ENCODE measurements at places on chromosomes 11 and 22. TPM values are rescaled to one million over a fixed set of nuclear protein-coding genes. Genes with fewer than 3 reads are reported as not detected.

GRCh38 chr22:35930933-35931332 is 97.7 kb downstream of the RBFOX2 start:
- DNase-seq = no peak
- no peak overlapping the region for H3K4me3 ChIP-seq
- no peaks in the 10 kb centered on the region for H3K4me1 ChIP-seq
- peaks cover 10% of the 10 kb centered on the region for H3K27me3 ChIP-seq
- no peaks in the 10 kb centered on the region for H3K36me3 ChIP-seq
- H3K27ac ChIP-seq = no peak overlapping the region

DNA sequence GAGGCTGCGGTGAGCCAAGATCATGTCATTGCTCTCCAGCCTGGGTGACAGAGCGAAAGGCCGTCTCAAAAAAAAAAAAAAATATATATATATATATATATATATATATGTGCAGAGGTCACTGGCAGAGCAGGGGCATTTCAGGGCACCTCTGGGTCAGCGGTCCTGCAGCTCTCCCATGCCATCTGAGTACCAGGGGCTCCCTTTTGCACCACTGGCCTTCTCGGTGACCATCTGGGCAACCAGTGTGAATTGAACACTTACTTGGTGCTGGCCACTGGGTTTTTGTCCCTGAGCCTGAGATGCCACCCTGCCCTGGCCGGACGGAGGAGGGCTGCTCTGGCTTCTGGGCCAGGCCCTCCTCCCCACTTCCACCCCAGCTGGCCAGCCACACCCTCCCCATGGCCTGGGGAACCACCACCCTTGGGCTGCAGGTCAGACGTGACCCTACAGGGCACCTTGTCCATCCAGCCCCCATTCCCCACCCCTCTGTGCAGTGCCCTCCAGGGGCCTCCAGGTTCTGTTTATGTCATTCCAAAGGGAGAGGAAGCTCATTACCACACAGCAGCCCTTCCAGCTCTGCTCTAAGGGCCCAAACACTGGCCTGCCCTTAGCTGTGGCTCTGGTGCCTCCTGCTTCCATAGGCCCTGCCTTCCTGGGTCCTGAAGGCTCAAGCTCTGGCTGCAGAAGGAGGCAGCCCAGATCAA is 10.3 kb downstream of the MAPK8IP1 start:
- H3K27ac ChIP-seq = no peak overlapping the region
- H3K27me3 ChIP-seq = peaks cover 30% of the 10 kb centered on the region
- H3K4me1 ChIP-seq = peaks cover 2% of the 10 kb centered on the region
- H3K4me3 ChIP-seq = no peak overlapping the region

The DKK3 gene
- total RNA-seq = not detected

The CDHR5 gene
- total RNA-seq = not detected

GRCh38 chr11:112453601-112454577 is 193.2 kb upstream of the PLET1 start:
- H3K4me1 ChIP-seq = peaks cover 5% of the 10 kb centered on the region
- H3K4me3 ChIP-seq = no peak overlapping the region
- no peaks in the 10 kb centered on the region for H3K36me3 ChIP-seq

DNA sequence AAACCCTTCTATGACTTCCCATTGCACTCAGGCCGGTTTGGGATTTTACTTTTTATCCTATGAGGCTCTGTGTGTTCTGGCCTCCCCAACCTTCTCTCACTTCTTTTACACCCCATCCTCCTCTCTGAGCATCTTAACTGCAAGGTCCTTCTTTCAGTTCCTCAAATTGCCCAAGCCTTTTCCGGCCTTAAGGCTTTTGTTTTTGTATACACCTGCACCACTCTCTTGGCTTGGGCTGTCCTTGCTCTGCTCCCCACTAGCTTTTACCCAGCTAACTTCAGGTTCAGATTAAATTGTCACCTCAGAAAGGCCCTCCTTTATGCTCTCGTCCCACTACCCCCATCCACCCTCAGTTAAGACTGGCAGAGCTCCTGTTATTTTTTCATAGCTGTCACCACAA is 55.5 kb downstream of the FAM83F start:
- H3K4me1 ChIP-seq = peaks cover 41% of the 10 kb centered on the region
- peaks cover 3% of the 10 kb centered on the region for H3K36me3 ChIP-seq
- no peaks in the 10 kb centered on the region for H3K27me3 ChIP-seq
- DNase-seq = no peak
- no peak overlapping the region for H3K4me3 ChIP-seq
- peak overlapping the region; percentile 35 for H3K27ac ChIP-seq

- peaks cover 31% of the 10 kb centered on the region for H3K27me3 ChIP-seq
- H3K4me3 ChIP-seq = no peak overlapping the region
- no peak overlapping the region for H3K27ac ChIP-seq
- H3K4me1 ChIP-seq = no peaks in the 10 kb centered on the region
- DNase-seq = no peak
Measured at GRCh38 chr22:48573766-48574165, 1253.9 kb downstream of the BRD1 start.

DNA sequence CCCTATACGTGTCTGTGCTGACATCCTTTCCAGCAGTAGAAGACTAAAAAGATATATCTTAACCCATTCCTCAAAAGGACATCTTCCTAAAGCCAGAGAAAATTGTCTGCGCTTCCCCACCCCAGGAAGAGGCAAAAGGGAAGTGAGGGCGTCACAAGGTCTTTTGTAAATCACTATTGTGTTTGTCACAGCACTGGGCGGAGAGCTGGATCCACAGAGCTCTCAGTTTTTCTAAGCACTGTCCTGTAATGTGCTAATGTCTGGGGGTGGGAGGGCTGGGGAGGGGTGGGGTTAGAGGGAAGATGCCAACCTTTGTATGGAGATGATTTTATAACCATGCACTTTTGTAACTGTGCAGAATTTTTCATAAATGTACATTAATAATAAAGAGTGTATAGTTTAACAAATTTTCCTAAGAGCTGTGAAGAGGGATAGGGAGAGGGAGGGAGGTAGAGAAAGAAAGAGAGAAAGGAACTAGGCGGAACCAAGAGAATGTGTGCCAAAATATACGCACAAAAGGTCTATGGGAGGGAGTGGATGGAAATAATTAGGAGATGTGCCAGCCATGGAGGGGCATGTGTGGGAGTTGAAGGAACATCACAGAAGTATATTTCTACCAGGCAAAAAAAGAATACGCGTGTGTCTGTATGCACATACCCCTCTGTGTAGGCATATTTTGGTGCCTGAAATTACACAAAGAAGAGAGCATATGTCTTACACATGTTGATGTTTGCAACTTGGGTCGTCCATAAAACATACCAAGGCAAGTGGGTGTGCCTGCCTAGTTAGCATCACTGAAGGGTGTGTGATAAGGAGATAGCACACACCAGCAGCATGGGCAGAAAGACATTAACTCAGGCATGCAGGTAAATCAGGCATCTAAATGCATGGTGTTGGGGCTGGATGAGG is 9.8 kb downstream of the LRRC55 start:
- no peaks in the 10 kb centered on the region for H3K36me3 ChIP-seq
- no peak for DNase-seq
- H3K27me3 ChIP-seq = no peaks in the 10 kb centered on the region
- H3K27ac ChIP-seq = no peak overlapping the region
- H3K4me3 ChIP-seq = no peak overlapping the region

The ACR gene
- not detected for total RNA-seq

DNA sequence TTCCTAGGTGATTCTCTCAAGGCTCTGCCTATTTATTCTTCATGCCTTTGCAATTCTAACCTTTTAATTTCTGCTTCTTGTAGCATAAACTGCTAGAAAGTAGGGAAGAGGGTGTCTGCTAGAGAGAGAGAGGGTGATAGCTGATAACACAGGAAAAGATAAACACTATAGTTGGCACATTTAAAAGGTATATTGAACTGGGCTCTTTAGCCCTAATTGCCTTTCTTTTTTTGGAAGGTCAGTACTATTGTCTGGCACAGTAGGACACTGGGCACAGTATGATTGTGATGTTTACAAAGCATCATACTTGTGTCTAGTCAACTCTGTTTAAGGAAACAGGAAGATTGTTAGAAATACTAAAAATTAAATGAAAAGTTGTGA is 33.3 kb downstream of the TEAD1 start:
- peaks cover 64% of the 10 kb centered on the region for H3K27me3 ChIP-seq
- no peak overlapping the region for H3K27ac ChIP-seq
- H3K4me3 ChIP-seq = no peak overlapping the region
- no peaks in the 10 kb centered on the region for H3K4me1 ChIP-seq

DNA sequence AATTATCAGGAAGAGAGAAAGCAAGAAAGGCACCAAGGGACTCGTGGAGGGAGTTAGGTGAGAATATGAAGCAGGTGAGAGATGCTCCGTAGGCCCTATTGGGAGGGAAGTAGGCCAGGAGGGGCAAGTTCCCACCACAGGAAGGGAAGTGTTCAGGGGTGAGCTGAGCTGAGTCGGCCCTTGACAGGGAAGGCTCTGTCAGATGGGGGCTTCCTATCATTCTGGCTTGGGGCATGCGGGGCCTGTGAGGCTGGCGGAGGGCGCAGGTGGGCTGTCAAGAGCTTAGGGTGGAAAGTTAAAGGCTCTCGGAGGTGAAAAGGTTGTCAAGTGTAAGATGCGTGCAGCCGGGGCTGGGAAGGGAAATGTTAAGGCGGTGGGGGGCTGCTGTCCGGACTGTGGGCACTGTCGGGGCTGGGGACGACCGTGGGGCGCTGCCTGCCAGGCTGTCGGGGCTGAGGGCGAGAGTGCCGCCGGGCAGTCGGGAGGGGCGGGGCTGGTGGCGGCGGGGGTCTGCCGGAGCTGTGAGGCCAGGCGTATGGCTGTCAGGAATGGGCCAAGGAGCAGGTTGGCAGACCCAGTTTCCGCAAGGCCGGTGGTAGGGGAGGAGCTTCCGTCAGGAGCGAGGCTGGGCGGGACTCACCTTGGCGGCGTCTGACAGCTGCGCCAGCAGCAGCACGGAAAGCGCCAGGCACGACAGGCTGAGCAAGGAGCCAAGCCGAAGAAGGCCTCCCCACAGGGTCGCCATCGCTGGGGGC is 496 bp downstream of the TMEM9B start:
- H3K4me3 ChIP-seq = peak overlapping the region; percentile 100
- peaks cover 7% of the 10 kb centered on the region for H3K36me3 ChIP-seq
- H3K27me3 ChIP-seq = no peaks in the 10 kb centered on the region
- peaks cover 33% of the 10 kb centered on the region for H3K4me1 ChIP-seq
- DNase-seq = peak; percentile 94

GRCh38 chr22:32517488-32517887 is 42.9 kb downstream of the FBXO7 start:
- H3K4me3 ChIP-seq = no peak overlapping the region
- no peak overlapping the region for H3K27ac ChIP-seq
- H3K36me3 ChIP-seq = no peaks in the 10 kb centered on the region
- no peaks in the 10 kb centered on the region for H3K4me1 ChIP-seq
- DNase-seq = no peak

The CHRM1 gene
- not detected for total RNA-seq

The ALX4 gene
- total RNA-seq = not detected

GRCh38 chr11:837189-837989 is 4.6 kb downstream of the CD151 start:
- peaks cover 2% of the 10 kb centered on the region for H3K27me3 ChIP-seq
- no peak overlapping the region for H3K27ac ChIP-seq
- H3K36me3 ChIP-seq = peaks cover 26% of the 10 kb centered on the region
- H3K4me1 ChIP-seq = peaks cover 25% of the 10 kb centered on the region

GRCh38 chr11:66868726-66869566 is 12.1 kb downstream of the LRFN4 start:
- H3K27ac ChIP-seq = no peak overlapping the region
- DNase-seq = peak; percentile 93
- H3K36me3 ChIP-seq = no peaks in the 10 kb centered on the region

DNA sequence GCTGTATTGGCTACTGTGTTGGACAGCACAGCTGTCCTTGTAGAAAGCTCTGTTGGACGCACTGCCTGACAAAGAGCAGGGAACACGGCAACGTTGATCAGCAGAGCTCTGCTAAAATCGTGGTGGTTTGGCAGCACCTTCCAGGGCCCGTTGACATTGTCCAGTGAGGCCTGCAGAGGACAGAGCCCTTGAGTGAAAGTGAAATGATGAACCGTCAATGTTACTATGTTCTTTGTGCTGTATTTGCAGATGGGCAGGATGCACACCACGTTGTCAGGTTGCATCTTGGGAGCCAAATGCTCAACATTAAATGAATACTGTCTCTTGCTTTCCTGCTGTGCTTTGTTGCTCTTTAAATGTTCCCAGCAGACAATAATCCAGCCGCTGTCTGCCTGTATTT is 69.7 kb downstream of the NELL1 start:
- no peaks in the 10 kb centered on the region for H3K4me1 ChIP-seq
- H3K27me3 ChIP-seq = no peaks in the 10 kb centered on the region
- DNase-seq = no peak
- H3K36me3 ChIP-seq = no peaks in the 10 kb centered on the region
- no peak overlapping the region for H3K4me3 ChIP-seq

GRCh38 chr11:89487016-89487415 is 4.2 kb downstream of the NOX4 start:
- no peaks in the 10 kb centered on the region for H3K36me3 ChIP-seq
- H3K4me3 ChIP-seq = no peak overlapping the region
- peaks cover 24% of the 10 kb centered on the region for H3K27me3 ChIP-seq

DNA sequence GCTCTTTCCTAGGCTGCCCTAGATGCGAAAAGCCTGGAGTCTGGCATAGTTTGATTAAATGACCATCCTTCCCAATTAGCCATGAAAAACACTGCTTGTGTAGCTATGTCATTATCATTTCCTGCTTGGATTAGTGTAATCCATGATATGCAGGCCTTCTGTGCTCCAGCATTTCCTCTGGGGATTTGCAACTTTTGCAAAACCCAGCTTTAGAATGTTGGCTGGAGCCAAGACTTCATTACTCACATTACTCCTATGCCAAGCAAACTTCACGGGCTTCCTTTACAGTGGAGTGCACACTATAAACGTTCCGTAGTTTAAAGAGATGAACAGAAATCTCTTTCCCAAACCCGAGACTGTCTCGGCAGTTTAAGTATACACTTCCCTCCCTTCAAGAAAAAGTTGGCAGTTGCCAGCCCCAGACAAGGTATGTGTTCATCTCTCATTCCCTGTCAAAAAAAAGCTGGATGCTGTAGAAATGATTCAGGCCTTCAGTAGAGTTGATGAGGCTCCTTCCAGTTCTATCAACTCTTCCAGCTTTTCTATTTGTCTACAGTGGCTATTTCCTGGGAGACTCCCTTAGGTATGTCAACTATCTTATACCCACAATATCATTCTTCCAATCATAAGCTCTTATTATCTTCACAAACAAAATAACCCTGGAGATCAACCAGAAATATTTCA is 180.0 kb downstream of the MAML2 start:
- H3K27me3 ChIP-seq = no peaks in the 10 kb centered on the region
- H3K4me1 ChIP-seq = peaks cover 33% of the 10 kb centered on the region
- H3K27ac ChIP-seq = no peak overlapping the region
- no peak for DNase-seq
- H3K4me3 ChIP-seq = no peak overlapping the region

DNA sequence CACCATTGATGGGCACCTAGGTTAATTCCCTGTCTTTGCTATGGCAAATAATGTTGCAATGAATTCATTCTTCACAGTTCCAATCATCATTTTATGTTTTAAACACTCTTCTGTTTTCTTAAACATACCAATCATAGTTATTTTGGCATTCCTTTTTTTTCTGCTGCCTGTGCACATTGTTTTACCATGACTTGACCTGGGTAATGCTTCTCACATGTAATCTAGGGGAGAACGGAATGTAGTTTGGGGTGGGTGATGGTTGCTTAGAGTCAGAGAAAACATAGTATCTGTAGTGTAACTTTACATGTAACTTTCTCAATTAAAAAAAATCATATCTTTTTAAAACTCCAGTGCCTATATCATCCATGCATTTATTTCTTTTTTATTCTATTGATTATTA is 1945.3 kb upstream of the RAG2 start:
- no peak overlapping the region for H3K4me3 ChIP-seq
- H3K27ac ChIP-seq = no peak overlapping the region
- H3K36me3 ChIP-seq = no peaks in the 10 kb centered on the region
- no peaks in the 10 kb centered on the region for H3K4me1 ChIP-seq

The SYT9 gene
- total RNA-seq = not detected

The OR5B21 gene
- not detected for total RNA-seq

Data from activated CD4-positive, alpha-beta T cell treated with anti-CD3 and anti-CD28 coated beads, Interleukin-2, amount 10 ng/mL, durations not matched to agents 24 days and 14 days (primary cell).